ENCODE measurements at places on chromosomes 6 and 20.
A peak's percentile ranks its signal among the peaks of the same experiment; 100 is the strongest.

- DNase-seq = no peak
These were observed 1.6 kb downstream of the SCAND1 start for GRCh38 chr20:35952480-35953386.

- DNase-seq = no peak
These were observed 795 bp downstream of the MMP24OS start for GRCh38 chr20:35277127-35277526.

DNA sequence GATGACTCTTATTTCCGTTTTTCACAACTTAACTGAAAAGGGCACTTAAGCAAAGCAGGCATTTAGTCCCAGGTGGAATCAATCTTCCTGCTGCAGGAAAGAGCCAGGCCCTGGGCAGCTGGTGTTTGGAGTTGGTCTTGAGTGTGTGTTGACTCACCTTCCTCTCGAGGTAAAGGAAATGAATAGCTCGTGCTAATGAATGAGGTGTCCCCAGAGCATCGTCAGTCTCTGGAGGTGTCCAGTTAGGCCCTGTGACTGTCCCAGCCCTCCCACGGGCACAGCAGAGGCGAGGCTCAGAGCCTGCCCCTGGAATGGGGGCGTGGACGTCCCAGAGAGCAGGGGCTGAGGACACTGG, 277.7 kb downstream of the NRN1 start:
- no peak for DNase-seq

GRCh38 chr6:166541876-166542579, 44.5 kb downstream of the RAMACL start:
- DNase-seq = peak; percentile 26

GRCh38 chr20:63521602-63522001, 1.0 kb downstream of the PPDPF start:
- DNase-seq = no peak

- DNase-seq = no peak
These were observed 637.4 kb downstream of the CD109 start for GRCh38 chr6:74333406-74333805.

DNA sequence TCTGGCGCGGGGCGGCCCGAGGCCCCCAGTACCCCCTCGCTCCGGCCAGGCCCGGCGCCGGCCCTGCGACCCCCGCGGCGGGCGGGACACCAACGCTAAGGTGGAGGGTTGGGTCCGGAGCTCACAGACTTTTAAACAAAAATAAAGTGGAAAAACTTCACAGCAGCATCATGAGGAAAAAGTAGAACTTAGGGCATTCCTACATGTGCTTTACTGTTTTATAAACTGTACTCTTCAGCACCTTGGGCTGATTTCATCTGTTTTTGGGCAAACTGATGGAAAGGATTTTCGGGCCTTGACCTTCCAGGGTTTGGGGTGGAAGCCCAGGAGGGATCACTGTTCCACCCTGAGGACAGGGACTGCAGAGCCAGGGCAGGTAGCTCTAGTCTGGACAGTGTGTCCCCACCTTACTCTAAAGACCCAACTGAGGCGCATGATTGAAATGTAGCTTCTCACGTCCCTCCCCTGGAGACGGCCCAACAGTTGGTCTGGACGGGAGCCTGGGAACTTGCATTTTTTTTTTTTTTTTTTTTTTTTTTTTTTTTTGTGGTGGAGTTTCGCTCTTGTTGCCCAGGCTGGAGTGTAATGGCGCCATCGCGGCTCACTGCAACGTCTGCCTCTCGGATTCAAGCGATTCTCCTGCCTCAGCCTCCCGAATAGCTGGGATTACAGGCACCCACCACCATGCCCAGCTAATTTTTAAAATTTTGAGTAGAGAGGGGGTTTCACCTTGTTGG, 740 bp downstream of the NELFCD start:
- no peak for DNase-seq

DNA sequence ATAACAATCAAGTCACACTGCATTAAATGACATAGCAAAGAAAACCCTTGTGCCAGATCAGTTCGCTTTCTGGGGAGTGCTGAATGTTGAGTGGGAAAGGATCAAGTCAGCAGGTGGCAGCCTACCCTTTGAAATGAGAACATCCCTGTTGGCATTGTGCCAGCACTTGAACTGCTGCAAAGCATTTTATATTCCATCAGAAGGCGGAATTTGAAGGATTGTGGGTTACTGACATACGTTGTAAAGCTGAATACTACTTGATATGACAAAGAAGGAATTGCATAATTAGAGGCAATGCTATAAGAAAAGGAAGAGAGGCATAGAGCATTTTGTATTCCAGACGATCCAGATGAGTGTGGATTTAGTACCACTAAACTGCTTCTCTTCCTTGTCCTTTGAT, 26.5 kb downstream of the BCKDHB start:
- peak; percentile 6 for DNase-seq

DNA sequence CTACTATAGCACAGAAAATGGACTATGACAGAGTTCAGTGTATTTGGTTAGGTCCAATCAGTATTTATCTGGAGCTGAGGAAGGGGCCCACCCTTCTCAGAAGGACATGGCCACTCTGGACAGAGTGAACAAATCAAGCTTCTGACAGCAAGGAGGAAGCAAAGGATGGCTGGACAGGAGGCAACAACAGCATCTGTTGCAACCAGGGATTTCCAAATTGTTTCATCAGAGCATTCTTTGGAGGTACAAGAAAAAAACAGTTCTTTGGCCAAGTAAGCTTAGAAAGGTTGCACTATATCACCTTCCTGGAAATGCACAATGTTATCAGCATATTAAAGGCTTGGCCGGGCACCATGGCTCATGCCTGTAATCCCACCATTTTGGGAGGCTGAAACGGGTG, 118.7 kb upstream of the SLC22A16 start:
- DNase-seq = no peak

GRCh38 chr6:17169291-17169690, 67.4 kb downstream of the STMND1 start:
- no peak for DNase-seq

- DNase-seq = no peak
These were observed 9.8 kb downstream of the RIPOR3 start for GRCh38 chr20:50681359-50682064.

DNA sequence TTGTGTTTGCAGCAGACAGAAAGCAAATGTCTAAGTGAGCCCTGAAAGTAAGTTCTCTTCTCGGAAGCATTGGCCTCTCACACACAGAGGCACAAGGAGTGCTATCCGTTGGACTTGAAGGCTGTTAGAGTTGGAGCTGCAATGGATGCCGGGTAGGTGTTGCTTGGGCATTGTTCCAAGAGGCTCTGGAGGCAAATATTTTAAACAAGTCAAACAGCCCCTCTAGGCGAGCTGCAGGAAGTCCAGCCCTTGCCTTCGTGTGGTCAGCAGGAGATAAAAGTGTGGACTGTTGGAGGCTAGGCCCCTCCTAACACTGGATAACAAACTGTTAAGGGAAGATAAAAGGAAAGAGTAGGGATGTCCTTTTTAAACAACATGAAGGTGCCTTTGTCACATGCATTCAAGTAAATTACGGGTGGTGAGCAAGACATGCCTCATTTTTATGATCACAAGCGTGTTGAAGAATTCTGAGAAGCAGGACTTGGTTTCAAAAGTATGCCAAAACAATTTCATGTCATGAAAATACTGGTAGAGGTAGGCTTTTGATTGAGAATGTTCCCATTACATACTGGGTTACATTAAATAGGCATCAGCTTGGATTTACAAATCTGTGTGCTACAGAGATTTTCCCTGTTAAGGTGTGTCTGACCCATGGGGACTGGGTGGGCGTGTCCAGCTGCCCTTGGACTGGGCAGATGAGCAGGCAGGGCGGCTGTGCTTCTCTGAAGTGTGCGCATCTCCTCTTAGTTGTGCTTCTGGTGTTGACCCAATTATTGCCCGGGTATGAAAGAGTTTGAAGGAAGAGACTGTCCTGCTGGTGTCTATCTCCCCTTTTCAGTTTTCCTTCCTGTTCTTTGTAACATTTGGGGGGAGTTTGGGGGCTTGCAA, 57.5 kb downstream of the RREB1 start:
- no peak for DNase-seq

DNA sequence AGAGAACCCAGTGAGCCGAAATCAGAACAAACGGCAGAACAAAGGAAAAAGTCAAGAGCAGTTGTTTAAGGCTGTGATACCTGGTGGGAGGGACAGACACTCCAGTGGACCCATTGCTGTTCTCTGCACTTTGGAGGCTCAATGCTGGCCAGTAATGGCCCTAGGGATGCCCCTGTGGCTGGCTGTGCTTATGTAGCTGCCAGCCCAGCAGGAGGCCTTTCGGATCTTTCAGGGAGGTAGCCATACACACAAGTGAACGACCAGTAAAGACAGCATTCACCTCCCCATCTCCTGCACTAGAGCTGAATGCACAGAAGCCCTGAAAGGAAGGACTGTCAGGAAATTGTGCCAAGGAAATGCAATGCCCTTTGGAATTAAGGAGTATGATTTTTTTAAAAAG, 34.3 kb downstream of the GPLD1 start:
- DNase-seq = no peak

DNA sequence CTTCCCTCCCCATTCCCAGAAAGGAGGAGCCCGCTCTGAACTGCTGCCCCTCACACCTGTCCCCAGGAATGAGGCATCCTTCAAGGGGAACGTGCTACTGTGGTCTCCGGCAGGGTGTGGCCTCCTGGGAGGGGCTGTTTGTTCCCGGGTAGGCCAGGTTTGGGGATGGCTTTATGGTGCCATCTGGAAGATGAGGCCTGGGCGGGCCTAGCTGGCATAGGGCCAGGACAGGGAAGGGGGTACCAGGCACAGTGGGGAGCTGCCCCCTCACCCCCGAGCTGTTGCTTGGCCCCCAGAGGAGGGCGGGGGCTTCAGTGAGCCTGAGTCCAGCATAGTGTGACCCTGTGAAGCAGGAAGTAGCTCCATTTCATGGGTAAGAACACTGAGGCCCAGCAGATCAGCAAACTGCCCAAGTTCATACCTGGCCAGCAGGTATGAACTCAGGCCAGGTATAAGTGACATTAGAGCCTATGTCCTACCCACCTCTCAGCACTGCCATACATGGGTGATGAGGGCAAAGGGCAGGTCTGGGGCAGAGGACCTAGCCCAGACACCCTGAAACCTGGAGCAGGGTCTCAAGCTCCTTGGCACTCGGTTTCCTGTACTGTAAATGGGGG, 17.5 kb upstream of the SPDEF start:
- DNase-seq = no peak

DNA sequence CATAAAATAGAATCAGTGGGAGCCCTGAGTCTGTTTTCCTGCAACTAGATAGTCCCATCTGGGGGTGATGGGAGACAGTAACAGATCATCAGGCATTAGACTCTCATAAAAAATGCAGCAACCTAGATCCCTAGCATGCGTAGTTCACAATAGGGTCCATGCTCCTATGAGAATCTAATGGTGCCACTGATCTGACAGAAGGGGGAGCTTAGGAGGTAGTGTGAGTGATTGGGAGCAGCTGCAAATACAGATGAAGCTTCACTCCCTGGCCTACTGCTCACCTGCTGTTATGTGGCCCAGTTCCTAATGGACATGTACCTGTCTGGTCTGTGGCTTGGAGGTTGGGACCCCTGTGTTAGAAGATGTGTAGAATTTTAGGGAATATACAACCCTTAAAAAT, 904.5 kb upstream of the EPHA7 start:
- no peak for DNase-seq

GRCh38 chr6:106688177-106688951, 59.0 kb downstream of the QRSL1 start:
- no peak for DNase-seq

DNA sequence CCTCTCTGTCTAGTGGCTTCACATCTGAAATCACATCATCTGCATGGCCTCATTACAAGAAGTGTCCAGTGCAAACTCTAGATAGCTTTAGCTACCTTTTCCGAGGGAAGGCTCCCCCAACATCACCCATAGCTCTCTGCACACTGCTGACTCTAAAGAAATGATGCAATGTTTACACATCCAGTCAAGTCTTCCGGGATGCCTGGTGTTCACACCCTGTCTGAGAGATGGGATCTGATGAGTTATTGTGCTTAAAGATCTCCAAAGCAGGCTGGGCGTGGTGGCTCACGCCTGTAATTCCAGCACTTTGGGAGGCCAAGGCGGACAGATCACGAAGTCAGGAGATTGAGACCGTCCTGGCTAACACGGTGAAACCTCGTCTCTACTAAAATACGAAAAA, 404.6 kb upstream of the IRAK1BP1 start:
- DNase-seq = no peak

DNA sequence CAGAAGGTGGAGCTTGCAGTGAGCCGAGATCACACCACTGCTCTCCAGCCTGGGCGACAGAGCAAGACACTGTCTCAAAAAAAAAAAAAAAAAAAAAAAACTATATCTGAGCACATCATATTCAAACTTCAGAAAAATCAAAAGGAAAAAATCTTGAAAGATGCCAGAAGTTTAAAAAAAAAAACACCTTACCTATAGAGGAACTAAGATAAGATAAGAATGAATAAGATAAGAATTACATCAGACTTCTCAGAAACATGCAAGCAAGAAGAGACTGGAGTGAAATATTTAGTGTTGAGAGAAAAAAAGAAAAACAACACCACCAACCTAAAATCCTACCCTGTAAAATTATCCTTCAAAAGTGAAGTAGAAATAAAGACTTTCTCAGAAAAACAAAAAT, 116.8 kb upstream of the ARID1B start:
- no peak for DNase-seq

DNA sequence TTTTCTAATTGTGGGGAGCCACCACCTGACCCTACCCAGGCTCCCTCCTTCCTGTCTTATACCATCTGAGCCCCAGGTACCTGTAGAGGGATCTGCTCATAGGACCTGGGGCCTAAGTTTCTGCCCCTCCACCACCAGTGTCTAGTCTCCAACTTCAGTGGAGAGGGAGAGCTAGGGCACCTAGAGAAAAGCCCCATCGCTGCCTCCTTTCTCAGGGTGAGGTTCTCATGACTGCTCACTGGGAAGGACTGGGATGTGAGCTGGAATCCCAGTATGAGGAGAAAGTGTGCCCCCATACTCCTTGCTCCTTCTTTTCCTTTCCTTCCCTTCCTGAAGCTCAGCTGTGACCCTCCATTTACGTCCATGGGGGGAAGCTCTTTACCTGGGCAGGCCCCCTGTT, 231.6 kb downstream of the LRFN2 start:
- DNase-seq = no peak

GRCh38 chr20:2865630-2866029, 7.7 kb upstream of the PTPRA start:
- DNase-seq = no peak

DNA sequence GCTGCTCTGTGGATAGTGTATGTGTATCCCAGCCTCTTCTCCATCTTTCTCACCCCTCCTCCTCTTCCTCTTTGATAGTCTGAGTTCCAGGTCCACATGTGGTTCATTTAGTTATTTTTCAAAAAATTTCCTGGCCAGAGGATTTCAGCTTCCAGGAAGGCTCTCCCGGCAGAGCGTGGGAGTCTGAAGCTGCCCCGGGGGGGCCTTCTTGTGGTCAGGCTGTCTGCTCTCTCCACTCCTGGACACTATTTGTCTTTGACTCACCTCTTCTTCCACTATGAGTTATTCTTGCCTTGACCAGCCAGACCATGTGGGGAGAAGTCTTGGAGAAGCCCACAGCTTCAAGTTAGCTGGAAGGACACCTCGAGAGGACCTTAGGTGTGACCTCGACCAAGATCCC, 258.8 kb downstream of the CDC5L start:
- DNase-seq = no peak

- no peak for DNase-seq
These were observed 34.5 kb downstream of the SLX4IP start for GRCh38 chr20:10469599-10469998.

- no peak for DNase-seq
These were observed 165.9 kb upstream of the IRAK1BP1 start for GRCh38 chr6:78701407-78701806.

GRCh38 chr6:140893432-140893831, 1239.3 kb upstream of the GJE1 start:
- DNase-seq = no peak
